ENCODE measurements at places on chromosomes 1 and 21. TPM values are rescaled to one million over a fixed set of nuclear protein-coding genes. Genes with fewer than 3 reads are reported as not detected.

DNA sequence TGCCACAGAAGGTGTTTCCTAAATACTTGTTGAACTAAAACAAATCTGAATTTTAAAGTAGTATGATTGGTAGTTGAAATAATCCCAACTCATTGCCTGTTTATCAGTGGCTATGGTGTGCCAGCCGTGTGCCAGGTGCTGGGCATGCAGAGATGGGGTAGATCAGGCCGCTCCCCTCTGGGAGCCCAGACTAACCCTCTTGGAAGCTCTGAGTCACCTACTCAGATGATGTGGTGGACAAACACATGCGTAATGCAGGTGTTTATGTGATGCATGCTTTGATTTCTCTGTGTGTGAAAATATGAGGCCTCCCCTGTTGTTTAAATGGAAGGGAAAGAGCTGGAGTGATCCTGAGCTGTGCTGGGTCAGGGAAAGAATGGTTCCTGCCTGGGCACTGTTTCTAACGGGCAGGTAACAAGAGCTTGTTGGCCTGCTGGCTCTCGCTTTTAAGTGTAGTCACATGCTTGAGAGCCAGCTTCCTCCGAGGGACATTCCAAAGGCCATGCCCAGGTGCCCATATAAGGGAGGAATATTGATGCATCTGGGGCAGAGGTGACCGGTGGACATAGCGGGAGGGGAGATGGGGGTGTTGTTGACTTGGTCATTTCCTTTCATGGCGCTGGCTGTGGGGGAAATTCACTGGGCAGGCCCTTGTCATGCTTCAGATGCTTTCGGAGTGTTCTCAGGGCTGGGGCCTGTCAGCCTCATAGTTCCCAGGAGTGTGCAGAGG is 10.2 kb downstream of the MFN2 start:
- no peak for DNase-seq

GRCh38 chr1:34800214-34800613 is 7.4 kb downstream of the GJA4 start:
- no peak for DNase-seq

GRCh38 chr1:111364690-111365089 is 62.8 kb downstream of the OVGP1 start:
- DNase-seq: no peak

- DNase-seq: no peak
These were observed 104.4 kb downstream of the EPHB2 start for GRCh38 chr1:22815043-22815365.

Gene TRIM17
- total RNA-seq: 2.5 TPM

Measured in aorta (tissue), 5 donors.